ENCODE measurements at places on chromosomes 16 and 17.

- no peak for DNase-seq
Observed at GRCh38 chr17:58059141-58059540, 24.1 kb upstream of the DYNLL2 start.

GRCh38 chr16:68013440-68013839, 2.3 kb downstream of the DPEP2NB start:
- no peak for DNase-seq

DNA sequence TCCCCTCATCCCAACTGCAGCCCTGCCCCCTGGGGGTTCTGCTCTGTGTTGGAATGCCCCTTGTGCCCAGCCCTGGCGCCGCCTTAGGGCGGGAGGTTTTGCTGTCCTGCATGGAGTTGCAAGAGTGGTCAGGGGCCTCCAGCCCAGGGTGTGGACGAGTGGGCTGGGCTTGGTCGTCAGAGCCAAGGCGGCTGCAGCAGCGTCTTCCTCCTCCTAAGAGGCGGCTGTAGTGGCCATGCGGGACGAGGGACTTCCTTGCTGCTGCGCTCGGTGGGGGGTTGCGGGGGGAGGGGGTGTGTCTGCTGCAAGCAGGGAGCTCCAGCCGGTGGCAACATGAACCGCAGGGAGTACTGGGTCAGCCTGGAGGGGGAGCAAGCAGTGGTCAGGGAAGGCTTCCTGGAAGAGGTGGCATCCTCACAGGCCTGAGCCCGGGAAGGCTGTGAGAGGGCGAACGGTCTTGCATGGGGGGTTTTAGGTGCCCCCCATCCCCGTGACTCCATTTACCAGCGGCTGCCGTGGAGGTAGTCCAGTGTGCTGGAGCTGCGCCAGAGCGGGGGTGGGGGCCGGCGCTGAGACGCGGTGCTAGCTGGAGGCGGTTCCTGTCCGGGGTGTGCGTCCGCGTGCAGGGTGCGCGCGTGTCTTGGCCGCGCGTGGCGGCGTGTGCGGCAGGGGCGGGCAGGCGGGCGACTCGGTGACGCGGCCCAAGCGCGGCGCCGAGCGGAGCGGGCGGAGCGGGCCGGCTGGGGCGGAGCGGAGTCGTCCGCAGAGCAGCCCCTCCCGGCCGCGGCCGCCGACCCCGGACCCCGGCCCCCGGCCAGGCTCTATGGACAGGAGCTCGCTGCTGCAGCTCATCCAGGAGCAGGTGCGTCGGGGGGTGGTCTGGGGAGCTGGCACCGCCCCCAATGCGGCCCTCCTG, at the start of gene RHBDL1:
Gene RHBDL1 (plus strand): TSS at position 704 of the 916 bp plus-strand sequence. CDS start 120 bp downstream, at position 824.
- no peak for DNase-seq

- no peak for DNase-seq
Observed at GRCh38 chr17:78255029-78255656, 23.7 kb downstream of the TMEM235 start.

DNA sequence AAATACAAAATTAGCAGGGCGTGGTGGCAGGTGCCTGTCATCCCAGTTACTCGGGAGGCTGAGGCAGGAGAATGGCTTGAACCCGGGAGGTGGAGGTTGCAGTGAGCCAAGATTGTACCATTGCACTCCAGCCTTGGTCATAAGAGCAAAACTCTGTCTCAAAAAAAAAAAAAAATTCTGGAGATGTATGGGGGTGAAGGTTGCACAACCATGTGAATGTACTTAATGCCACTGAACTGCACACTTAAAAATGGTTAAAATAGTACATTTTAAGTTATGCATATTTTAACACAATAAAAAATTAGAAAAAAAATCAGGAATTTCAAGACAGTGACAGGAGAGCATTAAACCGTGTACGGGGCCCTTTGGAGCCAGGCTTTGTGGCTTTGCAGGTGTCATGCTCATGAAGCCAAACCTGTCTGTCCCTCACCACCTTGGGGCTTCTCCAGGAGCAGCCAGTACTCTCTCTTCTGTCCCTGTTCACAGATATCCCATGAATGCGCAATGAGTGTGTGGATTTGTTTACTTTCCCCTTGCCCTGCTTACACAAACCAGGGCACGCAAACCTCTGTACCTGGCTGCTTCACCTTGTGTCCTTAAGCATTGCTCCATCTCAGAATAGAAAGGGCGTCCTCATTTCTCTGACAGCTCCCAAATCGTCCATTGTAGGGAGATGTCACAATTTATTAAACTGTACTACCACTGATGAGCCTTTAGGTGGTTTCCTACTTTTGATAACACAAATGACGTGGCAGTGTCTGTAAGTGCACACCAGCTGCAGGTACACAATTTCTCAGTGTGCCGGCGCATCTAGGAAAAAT, 58.2 kb upstream of the CBX4 start:
- DNase-seq = no peak

DNA sequence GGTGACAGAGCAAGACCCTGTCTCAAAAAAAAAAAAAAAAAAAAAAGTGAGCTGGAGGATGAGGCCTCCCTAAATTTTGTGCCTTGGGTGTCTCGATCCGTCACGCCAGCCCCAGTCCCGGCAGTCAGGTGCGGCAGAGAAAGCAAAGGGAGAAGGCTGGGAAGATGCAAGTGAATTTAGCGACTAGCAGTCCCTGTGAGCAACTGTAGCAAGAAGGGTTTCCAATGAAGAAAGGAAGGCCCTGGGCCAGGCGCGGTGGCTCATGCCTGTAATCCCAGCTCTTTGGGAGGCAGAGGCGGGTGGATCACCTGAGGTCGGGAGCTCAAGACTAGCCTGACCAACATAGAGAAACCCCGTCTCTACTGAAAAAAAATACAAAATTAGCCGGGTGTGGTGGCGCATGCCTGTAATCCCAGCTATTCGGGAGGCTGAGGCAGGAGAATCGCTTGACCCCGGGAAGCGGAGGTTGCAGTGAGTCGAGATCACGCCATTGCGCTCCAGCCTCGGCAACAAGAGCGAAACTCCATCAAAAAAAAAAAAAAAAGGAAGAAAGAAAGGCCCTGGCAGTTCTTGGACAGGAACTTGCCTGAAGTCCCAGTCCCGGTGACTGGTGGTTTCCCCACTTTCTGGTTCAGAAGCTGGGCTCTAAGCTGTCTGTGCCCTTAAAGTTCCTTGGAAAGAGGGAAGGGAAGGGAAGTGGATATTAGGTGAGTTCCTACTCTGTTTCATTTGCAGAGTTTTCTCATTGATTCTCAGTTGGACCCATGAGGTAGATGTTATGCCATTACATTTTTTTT, 1.8 kb upstream of the QPRT start:
- no peak for DNase-seq

DNA sequence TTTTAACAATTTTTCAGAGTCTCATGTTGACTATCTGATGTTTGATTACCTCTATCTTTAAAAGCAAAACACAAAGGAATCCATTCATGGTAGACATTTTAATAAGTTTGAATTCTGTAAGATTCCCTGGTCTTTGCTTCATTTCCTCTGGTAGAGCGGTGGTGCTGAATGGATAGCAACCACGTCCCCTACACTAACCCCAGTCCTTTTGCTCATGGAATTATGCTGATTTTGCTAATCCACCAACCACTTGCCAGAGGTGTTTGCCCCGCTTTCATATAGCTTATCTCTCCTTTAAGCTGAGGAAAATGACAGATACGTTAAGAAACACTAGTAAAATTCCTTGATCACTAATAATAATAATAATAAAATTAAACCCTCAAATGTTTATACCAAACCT, 9.5 kb downstream of the KCNJ16 start:
- DNase-seq = no peak

DNA sequence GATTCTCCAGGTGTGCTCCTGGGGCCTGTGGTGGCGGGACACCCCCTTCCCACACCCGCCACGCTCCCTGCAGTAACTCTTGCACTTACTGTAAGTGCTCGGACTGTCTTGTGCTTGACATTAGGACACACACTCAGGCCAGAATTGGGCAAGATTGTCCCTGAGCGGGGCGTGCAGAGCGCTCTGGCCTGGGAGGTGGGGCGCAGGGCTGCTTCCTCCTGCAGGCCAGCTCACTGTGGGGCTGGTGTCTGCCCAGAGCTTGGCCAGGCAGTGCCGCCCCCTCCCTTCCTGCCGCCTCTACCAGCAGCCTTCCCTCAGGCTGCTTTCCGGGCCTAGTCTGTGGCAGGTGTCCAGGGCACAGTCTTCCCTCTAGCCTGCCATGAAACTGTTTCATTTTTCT, 6.1 kb upstream of the ATP6V0C start:
- no peak for DNase-seq

- no peak for DNase-seq
Observed at GRCh38 chr16:87729266-87729954, 36.4 kb downstream of the KLHDC4 start.

DNA sequence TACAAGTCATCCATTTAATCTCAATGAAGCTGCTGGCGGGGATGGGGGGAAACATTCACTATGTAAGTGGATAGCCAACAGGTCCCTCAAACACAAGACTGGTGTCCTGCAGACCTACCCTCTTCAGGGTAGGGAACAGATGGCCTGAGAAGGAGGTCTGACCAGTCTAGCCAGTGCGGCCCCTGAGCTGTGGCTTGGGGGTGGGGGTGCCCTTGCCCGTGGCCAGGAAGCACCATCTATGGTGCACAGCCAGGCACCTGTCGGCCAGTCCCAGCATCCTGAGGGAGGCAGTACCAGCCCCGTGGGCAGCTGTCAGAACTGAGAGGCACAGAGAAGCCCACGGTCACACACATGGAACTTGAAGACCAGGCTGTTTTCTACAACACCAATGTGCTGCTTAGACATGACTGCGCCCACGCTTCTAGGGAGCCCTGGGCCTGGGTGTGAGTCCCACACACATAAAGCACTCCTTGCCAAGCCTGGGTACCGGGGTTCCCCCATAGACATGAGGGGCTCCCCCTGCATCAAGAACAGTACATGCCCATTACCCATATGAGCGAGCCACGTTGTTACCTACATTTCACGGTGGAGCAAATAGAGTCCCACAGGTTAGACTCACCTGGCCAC, 40.9 kb downstream of the RMI2 start:
- no peak for DNase-seq

DNA sequence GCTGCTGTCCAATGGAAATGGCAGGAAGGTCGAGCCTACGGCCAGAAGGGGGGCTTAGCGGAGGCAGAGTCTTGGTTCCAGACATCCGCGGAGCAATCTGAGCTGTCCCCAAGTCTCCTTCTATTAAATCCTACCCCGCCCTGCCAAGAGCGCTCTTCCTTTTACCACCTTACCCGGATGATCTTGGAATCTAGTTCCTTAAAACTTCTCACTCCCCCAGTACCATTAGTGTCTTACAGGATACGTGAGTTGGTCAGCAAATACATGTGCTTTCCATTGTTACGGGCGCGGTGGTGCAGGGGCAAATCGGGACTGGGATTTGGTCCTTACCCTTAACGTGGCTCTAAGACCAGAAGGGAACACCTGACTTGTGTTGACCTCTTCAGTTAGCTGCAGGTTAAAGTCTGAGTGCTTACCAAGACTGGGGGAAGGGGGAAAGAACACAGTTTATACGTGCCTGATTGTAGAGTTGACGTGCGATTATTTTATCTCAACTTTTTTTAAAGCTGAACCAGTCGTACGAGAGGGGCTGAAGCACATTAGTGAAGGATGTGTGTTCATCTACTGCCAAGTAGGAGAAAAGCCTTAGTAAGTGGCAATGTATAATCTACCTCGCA, 495 bp downstream of the TXNDC17 start:
- no peak for DNase-seq

DNA sequence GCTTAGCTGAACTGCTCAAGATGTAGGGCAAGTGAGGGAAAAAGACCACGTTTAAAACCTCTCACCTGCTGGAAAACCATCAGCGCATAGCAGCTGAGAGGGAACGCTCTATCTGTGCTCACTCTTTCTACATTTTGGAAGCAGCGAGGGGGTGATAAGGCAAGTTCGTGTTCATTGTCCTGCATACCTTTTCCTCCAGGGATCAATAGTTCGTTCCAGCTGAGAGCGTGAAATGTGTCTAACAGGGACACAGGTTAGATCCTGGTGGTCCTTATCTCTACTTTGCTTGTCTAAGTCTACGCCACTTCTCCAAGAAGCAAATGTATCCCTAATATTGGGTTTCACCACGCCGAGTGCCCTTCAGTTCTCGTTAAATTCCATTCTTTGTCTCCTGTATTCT, 183.5 kb upstream of the ZFHX3 start:
- DNase-seq = no peak

DNA sequence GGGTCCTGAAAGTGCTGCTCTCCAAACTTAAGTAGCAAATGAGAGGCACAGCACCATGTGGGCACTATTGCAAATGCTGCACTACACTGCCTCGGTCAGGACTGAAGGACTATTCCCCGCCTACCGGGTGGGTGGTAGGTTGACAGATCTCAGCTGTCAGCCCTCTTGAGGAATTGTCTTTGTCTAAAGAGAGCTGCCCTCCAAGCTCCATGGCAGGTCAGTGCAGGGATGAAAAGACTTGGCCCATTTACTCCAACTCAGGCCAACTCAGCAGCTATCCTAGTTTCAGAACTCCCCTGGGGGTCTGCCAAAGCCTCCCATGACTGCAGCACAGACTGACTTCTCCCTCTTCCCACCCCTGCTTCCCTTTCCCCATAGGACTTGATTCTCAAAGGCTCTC, 3.4 kb upstream of the PDZD9 start:
- DNase-seq = no peak

DNA sequence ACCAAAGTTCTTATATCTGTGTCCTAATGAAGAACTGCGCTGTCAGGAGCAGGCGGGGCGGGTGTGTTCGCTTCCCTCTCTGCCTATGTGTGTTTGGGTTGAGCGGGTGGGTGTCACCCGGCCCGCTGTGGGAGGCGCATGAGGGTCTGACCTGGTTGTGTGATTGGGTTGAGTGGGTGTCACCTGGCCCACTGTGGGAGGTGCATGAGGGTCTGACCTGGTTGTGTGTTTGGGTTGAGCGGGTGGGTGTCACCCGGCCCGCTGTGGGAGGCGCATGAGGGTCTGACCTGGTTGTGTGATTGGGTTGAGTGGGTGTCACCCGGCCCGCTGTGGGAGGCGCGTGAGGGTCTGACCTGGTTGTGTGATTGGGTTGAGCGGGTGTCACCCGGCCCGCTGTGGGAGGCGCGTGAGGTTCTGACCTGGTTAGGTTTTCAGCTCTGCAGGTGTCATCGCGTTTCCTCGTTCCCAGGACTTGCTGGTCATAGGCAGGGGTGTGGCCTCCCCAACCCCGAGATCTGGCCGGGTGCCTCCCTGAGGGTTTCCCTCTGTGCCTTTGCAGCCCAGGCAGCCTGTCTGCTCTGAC, 69.6 kb upstream of the ZNF750 start:
- DNase-seq = no peak

DNA sequence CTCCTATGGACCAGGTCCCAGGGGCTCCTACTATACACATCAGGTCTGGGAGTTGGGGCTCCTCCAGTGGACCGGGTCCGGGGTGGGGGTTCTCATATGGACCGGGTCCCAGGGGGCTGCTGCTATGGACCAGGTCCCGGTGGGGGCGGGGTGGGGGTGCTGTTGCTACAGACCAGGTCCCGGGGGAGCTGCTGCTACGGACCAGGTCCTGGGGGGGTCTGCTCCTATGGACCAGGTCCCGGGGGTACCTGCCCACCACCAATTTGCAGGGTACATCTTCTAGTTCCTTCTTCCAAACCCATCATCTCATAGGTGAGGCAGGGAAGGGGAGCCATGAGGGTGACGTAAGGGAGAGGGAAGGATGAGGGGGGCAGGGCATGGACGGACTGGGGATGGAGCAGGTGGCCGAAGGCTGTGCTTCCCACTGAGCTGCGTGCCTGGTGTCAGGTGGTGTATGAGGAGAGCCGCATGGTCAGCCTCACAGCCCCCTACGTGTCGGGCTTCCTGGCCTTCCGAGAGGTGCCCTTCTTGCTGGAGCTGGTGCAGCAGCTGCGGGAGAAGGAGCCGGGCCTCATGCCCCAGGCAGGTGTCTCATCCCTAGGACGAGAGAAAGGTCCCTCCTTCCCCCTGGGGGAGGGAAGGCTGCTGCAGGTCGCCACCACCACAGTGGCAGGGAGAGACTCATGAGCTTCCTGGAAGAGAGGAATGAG, 6.6 kb downstream of the ENDOV start:
- DNase-seq = no peak

Data from cerebellar nuclear complex (tissue), 1 donor.